Hematopoietic multipotent progenitor cell treated with erythropoietin and hydrocortisone succinate and interleukin-3 and kit ligand, for 15 days (in vitro differentiated cells): ENCODE measurements at places on chromosomes 2 and 18.

GRCh38 chr2:69581774-69582581, 61.6 kb downstream of the AAK1 start:
- peak; percentile 49 for DNase-seq

DNA sequence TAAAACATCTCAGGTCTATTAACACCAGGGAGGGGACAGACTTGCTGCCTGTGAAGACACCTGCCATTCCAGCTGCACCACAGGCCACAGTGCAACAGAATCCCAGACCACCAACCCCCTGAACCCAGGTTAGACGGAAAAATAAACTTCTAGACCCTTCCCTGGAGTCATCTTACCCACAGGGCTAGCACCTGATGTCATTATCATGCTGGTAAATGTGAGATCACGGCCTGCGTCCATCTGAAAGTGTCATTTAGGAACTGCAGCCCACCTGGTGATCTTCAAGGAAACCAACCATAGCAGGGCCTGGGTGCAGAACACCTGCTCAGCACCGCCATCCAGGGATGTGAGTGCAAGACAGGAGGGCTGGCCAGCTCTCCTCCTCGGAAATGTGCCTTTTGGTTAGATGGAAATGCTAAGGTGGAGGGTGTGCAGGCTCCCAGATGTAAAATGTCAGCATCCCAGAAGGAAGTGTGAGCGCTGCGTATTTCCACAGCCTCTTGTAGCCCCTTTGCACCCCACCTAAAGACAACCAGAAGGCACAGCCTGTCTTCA, 80.8 kb downstream of the PTGR3 start:
- no peak for DNase-seq

DNA sequence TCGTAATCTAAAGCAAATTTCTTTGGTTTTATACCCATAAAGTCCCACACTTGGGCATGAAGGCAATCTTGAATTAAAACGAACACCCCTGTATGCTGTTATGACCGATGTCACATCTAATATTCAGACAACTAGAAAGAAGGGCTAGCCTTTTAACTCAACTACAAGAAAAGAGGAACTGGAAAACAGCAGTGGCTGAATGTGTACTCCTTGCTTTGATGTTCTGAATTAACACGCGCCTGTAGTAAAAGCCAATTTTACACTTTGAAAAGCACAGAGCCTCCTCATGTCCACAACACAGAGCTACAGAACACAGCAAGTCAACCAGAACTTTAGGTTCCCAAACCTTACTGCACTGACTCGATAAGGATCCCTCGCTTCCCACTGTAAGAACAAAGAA, 147.6 kb downstream of the HDAC4 start:
- DNase-seq = no peak

DNA sequence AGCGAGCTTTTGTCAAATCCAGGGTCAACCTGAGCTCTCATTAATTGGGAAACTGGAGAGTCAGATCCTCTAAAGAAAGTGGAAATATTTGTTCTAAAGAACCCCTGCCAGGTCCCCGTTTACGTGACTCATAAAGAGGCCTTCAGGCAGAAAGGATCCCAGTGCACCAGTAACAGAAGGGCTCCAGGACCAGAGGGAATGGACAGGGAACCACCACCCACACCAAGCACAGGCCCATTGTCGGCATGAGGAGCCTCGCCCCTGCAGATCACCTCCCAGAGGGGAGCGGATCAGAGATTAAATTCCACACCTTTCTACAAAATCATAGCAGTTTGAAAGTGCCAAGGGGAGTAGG, 16.4 kb upstream of the C1QL2 start:
- DNase-seq = no peak

DNA sequence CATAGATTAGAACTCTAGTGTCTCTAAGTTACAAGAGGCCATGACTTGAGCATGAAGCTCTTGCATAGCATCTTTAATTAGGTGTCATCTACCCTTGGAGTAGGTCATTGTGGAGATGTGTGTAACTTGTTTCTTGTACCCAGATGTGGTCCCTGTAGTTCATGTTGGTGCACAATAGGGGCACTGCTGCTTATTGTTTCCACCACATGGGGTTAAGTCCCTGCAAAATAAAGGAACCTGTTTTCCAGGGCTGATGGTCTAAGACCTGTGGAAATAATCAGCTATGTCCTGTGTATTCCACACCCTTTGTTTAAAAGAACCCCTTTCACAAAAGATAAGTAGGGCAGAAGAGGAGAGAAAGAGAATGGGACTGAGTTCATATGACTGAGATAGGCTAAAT, 28.6 kb downstream of the ASXL3 start:
- DNase-seq = no peak

GRCh38 chr2:144364944-144365738, 154.8 kb downstream of the ZEB2 start:
- DNase-seq = no peak

DNA sequence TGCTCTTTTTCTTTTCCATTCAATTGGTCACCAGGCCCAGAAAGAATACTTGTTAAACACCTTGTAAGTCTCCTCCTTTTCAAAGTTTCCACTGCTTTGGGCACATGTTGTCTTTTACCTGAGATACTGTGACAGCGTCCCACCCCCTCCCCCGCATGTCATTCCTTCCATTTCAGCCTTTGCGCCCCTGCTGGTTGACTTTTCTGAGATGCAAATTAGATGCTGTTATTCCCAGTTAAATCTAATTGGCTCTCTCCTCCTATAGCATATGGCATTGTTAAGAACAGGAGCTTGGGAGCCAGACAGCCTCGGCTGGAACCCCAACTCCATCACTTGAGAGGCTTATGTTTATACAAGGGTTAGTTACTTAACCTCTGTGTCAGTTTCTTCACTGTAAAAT, 80.3 kb upstream of the GAREM1 start:
- DNase-seq = no peak

- no peak for DNase-seq
Observed at GRCh38 chr18:892316-892715, 12.4 kb upstream of the ADCYAP1 start.

DNA sequence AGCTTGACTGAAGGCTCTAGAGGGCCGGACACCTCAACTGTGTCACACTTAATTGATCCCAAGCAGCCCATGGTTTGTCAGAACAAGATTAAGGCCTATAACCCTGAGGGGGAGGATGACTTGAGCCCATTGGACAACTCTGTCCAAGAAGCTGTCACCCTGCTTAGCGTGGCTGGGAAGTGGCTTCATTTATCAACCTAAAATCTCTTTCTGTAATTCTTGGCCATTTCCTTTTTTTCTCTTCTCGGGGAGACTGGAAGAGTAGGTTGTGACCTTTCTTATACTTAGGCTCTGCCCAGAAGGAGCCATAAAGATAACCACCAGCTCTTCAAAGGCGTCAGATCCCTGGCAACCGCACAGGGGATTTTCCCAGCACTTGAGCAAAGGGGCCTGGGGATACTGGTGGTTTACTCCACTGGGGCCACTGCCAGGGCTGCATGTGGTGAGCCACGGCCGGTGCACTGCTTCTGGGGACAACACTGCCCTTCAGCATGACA, 265.5 kb downstream of the CYRIA start:
- DNase-seq = no peak

DNA sequence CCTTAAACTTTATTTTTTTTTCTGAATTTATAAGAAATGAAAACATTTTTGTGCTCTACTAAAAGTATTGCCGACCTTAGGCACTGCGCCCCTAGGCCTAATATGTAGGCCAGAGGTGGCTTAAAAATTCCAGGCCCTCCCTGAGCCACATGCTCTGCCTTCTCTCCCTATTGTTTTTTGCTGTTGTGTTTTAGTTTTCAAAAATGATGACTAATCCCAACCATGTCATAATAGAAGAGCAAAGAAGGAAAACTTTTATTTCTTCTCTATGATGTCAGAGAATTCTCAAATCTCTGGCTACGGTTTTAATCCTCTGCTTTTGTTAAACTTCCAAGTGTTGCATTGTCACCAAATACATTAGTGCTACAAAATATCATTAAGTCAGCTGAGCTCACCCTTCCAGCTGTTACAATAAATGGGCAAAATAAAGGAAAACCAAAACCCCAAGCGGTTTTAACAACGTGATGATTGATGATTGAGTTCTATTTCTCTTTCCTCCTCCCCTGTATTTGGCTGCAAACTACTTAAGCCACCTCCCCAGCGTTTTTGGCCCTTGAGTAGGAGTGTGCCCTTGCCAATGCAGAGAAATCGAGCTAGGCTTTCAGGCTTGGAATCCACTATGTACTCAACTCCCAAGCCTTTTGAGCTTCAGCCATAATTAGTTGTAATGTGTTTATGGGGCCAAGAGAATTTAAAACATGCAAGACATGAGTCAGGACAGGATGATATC, 163.5 kb upstream of the POU3F3 start:
- no peak for DNase-seq

DNA sequence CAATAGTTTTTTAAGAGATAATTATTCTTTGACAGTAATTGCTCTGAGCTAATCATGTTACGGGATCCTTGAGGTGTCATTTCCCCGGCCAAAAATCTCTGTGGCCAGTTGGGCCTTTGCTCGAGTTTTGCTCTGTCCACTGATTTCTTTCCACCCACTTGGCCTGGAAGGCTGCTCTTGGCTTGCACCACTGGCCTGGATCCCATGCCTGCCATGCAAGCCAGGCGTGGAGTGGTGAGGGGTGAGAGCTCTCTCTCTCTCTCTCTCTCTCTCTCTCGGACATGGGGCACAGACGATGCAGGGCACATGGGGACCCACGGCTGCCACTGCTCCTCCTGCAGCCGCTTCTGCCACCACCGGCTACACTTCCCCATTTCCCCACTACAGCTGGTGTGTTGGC, 853.0 kb upstream of the GCFC2 start:
- DNase-seq = no peak

- DNase-seq = no peak
Observed at GRCh38 chr2:233996461-233996860, 54.0 kb upstream of the SPP2 start.

- no peak for DNase-seq
Observed at GRCh38 chr2:216888887-216889622, 29.2 kb upstream of the TNP1 start.

- no peak for DNase-seq
Observed at GRCh38 chr2:109164739-109165221, 35.8 kb downstream of the SH3RF3 start.

GRCh38 chr2:218607436-218608115, at the start of gene PLCD4:
PLCD4 (plus strand) TSS chr2:218607899; CDS start chr2:218615740, 7,841 bp downstream.
- no peak for DNase-seq

DNA sequence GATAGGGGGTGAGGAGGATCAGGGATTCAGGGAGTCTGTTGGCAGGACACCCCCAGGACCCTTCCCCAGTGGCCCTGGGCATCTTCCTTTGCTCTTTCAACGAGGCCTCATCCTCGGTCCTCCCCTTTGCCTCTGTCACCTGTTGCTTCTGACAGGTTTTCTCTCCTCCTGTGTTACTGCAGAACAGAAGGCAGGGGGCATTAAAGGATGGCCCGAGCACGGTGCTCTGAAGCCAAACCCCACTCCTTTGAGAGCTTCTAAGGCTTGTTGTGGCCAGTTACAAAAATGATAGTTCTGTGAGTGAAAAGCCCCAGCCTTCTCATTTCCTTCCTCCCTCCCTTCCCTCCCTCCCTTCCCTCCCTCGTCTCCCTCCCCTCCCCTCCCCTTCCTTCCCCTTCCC, 82.5 kb downstream of the THNSL2 start:
- no peak for DNase-seq

- DNase-seq = peak; percentile 10
Observed at GRCh38 chr18:57970356-57971095, 73.5 kb upstream of the NEDD4L start.

GRCh38 chr2:54701029-54701428, 22.4 kb upstream of the EML6 start:
- DNase-seq = no peak

GRCh38 chr2:67716895-67717396, 319.8 kb downstream of the ETAA1 start:
- no peak for DNase-seq

DNA sequence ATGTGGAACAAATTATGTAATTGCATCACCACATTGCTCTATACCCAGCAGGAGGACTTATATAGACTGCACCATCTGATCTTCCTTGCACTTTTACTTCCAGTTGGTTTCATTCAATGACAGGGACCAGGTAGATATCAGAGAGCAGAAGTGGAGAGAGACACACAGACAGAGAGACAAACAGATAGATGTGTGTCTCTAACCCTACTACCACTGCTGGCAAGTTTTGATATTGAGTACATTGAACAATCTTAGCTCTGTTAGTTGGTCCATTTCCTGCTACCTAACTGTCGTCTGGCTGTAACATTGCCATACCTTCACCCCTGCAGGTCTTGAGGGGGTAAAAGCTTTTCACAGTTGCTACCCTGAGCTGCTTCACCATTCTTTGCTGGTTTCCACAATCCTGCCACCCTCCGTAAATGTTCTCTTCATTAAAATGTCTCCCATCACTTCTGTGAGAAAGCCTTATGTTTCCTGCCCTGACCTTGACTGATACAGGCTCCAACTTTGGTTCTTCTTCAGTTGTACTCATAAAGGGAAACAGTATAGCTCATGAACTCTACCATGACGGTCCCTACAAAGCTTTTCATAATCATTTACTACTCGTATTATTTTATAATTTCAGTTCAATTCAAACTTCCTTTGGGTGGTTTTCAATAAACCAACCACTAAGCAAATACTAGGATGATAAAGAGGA, 62.3 kb upstream of the ITGA4 start:
- DNase-seq = no peak

GRCh38 chr2:5368263-5368662, 323.9 kb upstream of the SOX11 start:
- DNase-seq = no peak

DNA sequence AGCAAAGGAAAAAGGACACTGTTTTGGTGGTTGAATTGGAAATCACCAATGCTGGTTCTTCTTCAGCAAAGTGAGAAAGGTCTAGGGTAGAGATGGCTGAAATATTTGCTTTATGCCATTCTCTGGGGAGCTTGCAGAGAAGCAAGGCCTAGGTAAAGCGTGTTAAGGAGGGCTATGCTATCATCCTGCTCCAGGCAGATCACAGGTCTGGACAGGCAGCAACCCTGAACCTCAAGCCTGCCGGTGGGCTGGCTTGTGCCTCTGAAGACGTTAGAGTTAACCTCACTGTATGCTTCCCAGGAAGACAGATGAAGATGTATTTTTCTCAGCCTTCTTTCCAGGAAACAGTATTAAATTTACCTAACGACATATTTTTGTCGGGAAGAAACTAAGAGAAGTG, 138.5 kb upstream of the LYPD6 start:
- DNase-seq = no peak

GRCh38 chr2:58710795-58711279, 469.7 kb upstream of the FANCL start:
- DNase-seq = no peak

DNA sequence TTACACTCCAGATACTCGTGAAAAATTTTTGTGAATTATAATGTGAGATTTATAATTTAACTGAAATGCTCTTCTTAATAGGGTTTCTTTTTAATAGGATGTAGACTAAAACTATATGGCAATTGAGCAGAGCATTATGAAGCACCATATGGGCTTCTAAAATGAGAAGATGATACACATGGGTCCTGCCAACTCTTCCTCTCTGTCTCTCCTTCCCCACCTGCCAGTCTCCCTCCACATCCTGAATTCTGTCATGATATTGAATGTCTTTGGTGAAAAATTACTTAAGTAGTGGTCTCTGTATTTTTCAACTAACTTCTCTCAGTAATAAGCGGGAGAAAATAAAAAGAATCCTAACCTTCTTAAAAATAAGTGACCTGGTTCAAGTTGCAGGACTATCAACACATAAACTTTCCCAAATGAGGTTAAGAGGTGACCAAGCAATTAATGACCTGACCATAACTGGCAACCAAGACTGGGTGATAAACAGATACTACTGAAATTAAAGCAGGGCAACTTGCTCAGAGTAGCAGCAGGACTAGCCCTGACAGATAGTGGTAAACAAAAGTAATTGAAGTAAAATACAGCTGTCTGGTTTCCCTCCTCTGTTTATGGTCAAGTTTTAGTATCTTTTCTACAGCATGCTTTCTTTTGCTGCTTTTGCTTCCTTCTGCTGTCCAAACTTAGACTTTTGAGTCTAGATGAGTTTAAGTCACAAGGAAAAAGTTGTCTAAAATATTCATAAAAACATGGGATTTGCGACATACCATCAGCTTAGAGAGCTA, 117.1 kb upstream of the PDE1A start:
- DNase-seq = no peak
